ENCODE measurements at places on chromosomes 7 and 10. TPM values are rescaled to one million over a fixed set of nuclear protein-coding genes. Genes with fewer than 3 reads are reported as not detected.

DNA sequence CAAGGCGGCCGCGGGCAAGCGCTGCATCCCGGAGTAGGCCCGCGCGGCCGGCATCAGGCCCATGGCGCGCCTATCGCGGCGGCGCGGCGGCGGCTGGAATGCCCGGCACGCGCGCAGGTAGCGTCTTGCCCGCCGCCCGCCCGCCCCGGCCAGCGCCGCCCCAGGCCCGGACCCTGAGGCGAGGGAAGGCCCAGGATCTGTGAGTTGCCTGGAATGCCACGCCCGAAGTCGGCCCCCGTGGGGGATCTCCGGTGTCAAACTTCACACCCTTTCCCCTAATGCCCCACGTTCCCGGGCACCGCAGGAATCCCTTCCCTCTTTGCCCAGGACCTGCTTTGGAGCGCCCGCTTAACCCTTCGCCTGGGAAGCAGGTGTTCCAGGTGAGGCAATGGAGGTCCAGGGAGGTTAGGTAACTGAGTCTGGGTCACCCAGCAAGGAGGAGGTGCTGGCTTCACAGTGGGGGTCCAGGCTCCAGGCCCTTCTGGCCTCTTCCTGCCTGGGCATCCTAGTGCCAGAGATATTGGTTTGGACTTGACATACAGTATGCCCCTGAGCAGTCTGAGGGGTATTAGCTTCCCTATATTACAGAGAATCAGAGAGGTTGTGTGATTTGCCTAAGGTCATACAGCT lies 138.1 kb downstream of the ARHGAP22 start:
- no peak for DNase-seq

- DNase-seq: no peak
Measured at GRCh38 chr7:30796105-30796869, 25.1 kb downstream of the MINDY4 start.

- DNase-seq: no peak
Measured at GRCh38 chr10:3668966-3669330, 116.1 kb downstream of the KLF6 start.

The SMO gene
- 15.7 TPM for polyA plus RNA-seq

GRCh38 chr10:117532451-117533107 lies 10.0 kb upstream of the EMX2 start:
- no peak for DNase-seq

The CYP2C8 gene
- polyA plus RNA-seq: not detected

All from A549 (cell line).